ENCODE measurements at places on chromosomes 3 and 15.

GRCh38 chr15:64224511-64224910 lies 61.7 kb upstream of the PPIB start:
- peak; percentile 30 for DNase-seq

- no peak for DNase-seq
Observed at GRCh38 chr15:68557469-68558317, 21.1 kb upstream of the CORO2B start.

- peak; percentile 54 for DNase-seq
Observed at GRCh38 chr15:66294157-66294931, 976 bp downstream of the DIS3L start.

DNA sequence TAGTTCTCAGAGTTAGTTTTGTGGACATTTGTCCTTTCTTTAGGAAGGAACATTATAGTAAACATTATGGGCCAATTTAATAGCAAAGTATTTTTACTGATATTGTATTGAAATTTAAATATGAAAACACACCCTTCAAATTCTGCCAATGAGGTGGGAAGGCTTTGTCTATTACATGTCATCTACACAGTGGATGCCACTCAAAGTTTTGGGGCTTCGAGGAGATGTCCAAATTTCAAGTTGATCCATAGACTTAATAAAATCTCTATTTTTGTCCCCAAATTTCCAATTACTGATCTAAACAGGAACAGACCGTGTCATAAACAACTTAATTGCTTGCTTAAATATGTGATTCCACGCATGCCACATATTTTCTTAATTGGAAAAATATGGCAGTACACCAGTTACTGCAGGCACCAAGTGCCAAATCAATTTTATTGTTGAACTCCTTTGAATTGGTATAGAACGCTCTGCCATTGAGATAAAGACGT lies 1.7 kb downstream of the SHOX2 start:
- DNase-seq, result no peak

DNA sequence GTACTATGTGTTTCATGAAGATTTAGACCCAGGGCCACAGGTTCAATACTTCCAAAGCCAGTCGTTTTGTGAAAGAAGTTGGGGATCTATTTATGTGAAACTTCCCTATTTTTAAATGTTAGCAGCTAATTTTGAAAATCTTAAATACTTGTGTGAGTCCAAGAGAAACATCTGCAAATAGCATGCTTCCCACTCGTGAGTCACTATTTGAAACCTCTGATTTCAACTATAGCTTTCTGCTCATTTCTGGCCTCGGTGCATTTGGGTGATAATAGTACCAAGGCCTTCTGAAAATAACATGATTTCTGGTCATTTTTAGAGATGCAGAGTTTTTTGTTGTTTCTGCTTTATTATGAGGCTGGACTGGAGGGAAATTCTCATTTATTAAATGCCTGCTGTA lies 110.0 kb downstream of the OPA1 start:
- no peak for DNase-seq

- peak; percentile 25 for DNase-seq
Observed at GRCh38 chr3:122890077-122890719, 95.3 kb downstream of the SLC49A4 start.

GRCh38 chr3:71309342-71309741 lies 274.2 kb downstream of the FOXP1 start:
- no peak for DNase-seq
